ENCODE measurements at places on chromosomes 7 and 10. TPM values are rescaled to one million over a fixed set of nuclear protein-coding genes. Genes with fewer than 3 reads are reported as not detected.

COL17A1 gene
- 1.9 TPM for total RNA-seq

- DNase-seq: no peak
These were observed 144.8 kb downstream of the CPEB3 start for GRCh38 chr10:92146107-92146506.

TEX47 gene
- not detected for total RNA-seq

ABCC2 gene
- total RNA-seq: 0.46 TPM

GRCh38 chr7:2128601-2129322 is 104.0 kb downstream of the MAD1L1 start:
- DNase-seq: no peak
